ENCODE measurements at places on chromosomes 4 and X. TPM values are rescaled to one million over a fixed set of nuclear protein-coding genes. Genes with fewer than 3 reads are reported as not detected.

- H3K4me3 ChIP-seq = no peak overlapping the region
- no peak for DNase-seq
- no peaks in the 10 kb centered on the region for H3K36me3 ChIP-seq
- no peaks in the 10 kb centered on the region for H3K27me3 ChIP-seq
- no peak overlapping the region for H3K27ac ChIP-seq
- H3K4me1 ChIP-seq = no peaks in the 10 kb centered on the region
Measured at GRCh38 chrX:156004256-156004655, 6.8 kb downstream of the IL9R start.

- DNase-seq = no peak
- no peak overlapping the region for H3K4me3 ChIP-seq
- no peaks in the 10 kb centered on the region for H3K27me3 ChIP-seq
- H3K36me3 ChIP-seq = no peaks in the 10 kb centered on the region
- no peaks in the 10 kb centered on the region for H3K4me1 ChIP-seq
Measured at GRCh38 chrX:56099271-56099670, 132.9 kb upstream of the KLF8 start.

GRCh38 chrX:5250106-5250505 is 978.6 kb downstream of the NLGN4X start:
- no peaks in the 10 kb centered on the region for H3K4me1 ChIP-seq
- no peak overlapping the region for H3K4me3 ChIP-seq
- no peaks in the 10 kb centered on the region for H3K27me3 ChIP-seq
- no peak for DNase-seq
- no peak overlapping the region for H3K27ac ChIP-seq
- H3K36me3 ChIP-seq = no peaks in the 10 kb centered on the region

ODAPH gene
- polyA plus RNA-seq = not detected

SLITRK4 gene
- 0.15 TPM for polyA plus RNA-seq

All from stomach (tissue), 19 donors.